ENCODE measurements at places on chromosomes 5 and 9. TPM values are rescaled to one million over a fixed set of nuclear protein-coding genes. Genes with fewer than 3 reads are reported as not detected.

EXOC3 gene
- 15.0 TPM for polyA plus RNA-seq

AK8 gene
- 0.25 TPM for polyA plus RNA-seq

SLIT3 gene
- 21.7 TPM for polyA plus RNA-seq

QSOX2 gene
- 12.3 TPM for polyA plus RNA-seq

LAMC3 gene
- polyA plus RNA-seq = 0.01 TPM

CDH9 gene
- not detected for polyA plus RNA-seq

KCNIP1 gene
- not detected for polyA plus RNA-seq

FRMPD1 gene
- polyA plus RNA-seq = 0.14 TPM

GABRB2 gene
- polyA plus RNA-seq = not detected

HMCN2 gene
- 0.05 TPM for polyA plus RNA-seq

PGM5 gene
- polyA plus RNA-seq = 0.12 TPM

WWC1 gene
- 14.0 TPM for polyA plus RNA-seq

NDUFS4 gene
- polyA plus RNA-seq = 81.2 TPM

FAM163B gene
- not detected for polyA plus RNA-seq

OBP2B gene
- polyA plus RNA-seq = 0.12 TPM

SKIC3 gene
- polyA plus RNA-seq = 31.4 TPM

FREM1 gene
- not detected for polyA plus RNA-seq

DMRTA1 gene
- polyA plus RNA-seq = 0.36 TPM

FBN2 gene
- 29.2 TPM for polyA plus RNA-seq

EXOSC2 gene
- polyA plus RNA-seq = 41.6 TPM

SLC25A2 gene
- not detected for polyA plus RNA-seq

TEX48 gene
- polyA plus RNA-seq = not detected

UGT3A2 gene
- not detected for polyA plus RNA-seq

Data from mammary epithelial cell (primary cell).